ENCODE measurements at places on chromosomes 2 and 18.

GRCh38 chr18:75203416-75204268 lies 5.3 kb downstream of the PTGR3 start:
- DNase-seq = no peak

- DNase-seq = no peak
Observed at GRCh38 chr2:190060626-190061025, 1.9 kb downstream of the MSTN start.

- no peak for DNase-seq
Observed at GRCh38 chr2:48638261-48638660, 20.6 kb downstream of the GTF2A1L start.

DNA sequence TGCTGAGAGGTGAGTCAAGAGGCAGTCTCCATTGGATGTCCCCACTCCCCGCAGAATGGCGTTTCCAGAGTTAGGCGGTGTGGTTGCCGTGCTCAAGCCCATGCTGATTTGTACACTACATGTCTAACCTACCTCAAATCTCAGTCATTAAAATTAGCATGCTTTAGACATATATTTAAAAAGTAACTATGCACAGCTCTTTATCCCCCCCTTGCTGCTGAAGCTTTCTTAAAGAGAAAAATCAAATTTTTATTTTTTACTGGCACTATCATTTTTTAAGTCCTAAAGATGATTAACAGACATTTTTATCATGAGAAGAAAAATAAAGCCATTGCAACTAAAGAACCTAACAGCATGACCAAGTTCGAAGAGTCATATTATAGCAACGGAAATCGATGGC lies 42.9 kb downstream of the BOLA3 start:
- no peak for DNase-seq

- DNase-seq = no peak
Observed at GRCh38 chr2:162477011-162477410, 133.1 kb downstream of the GCA start.

DNA sequence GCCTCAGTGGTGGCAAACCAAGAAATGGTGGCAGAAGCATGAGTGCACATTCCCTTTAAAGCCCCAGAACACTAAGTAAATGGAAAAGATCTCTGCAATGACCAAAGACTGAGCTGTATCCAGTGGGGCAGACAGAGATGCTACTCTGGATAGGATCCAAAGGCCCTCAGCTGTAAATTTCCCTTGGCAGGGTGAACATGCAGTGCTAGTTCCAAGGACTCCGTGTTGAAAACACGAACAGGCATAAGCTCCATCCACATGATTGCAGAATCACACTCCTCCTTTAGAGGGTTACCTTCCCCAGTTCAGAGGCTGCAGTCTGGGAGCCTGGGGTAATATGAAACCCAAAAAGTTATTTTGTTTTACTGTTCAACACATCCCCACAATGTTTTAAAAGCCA lies 98.6 kb upstream of the KLF7 start:
- no peak for DNase-seq

DNA sequence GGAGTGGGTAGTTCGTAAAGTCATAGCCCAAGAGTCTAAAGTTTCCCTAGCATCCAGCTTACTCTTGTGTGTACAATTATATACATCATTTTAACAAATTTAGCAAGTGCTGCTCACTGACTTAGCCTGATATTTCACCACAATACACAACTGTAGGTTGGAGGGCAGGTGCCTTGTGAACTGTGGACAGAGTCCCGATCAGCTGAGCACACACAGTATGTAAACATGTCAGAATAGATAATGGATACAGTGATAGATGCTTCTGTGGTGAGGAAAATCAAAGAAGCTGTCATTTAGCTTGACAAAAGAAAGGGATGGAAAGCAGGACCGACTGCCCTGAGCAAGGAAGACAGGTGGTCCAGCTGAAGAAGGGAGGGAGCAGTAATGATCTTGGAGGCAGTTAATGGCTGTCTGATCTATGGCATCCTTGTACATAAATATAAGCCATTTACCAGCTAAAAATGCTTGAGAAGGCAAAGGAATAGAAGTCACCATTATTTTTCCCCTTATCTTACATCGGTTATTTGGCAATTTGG lies 372.8 kb upstream of the UBE2E3 start:
- peak; percentile 14 for DNase-seq

- no peak for DNase-seq
Observed at GRCh38 chr2:40507432-40507831, 55.5 kb upstream of the SLC8A1 start.

GRCh38 chr18:42113529-42114191 lies 158.6 kb downstream of the PIK3C3 start:
- no peak for DNase-seq

GRCh38 chr18:76368271-76368670 lies 126.8 kb downstream of the ZNF516 start:
- no peak for DNase-seq

GRCh38 chr2:122389694-122390093 lies 634.2 kb downstream of the TSN start:
- DNase-seq = no peak

- DNase-seq = no peak
Observed at GRCh38 chr2:172179045-172179701, 76.5 kb upstream of the DLX2 start.

- DNase-seq = peak; percentile 60
Observed at GRCh38 chr2:27683390-27684071, 19.8 kb downstream of the SLC4A1AP start.

DNA sequence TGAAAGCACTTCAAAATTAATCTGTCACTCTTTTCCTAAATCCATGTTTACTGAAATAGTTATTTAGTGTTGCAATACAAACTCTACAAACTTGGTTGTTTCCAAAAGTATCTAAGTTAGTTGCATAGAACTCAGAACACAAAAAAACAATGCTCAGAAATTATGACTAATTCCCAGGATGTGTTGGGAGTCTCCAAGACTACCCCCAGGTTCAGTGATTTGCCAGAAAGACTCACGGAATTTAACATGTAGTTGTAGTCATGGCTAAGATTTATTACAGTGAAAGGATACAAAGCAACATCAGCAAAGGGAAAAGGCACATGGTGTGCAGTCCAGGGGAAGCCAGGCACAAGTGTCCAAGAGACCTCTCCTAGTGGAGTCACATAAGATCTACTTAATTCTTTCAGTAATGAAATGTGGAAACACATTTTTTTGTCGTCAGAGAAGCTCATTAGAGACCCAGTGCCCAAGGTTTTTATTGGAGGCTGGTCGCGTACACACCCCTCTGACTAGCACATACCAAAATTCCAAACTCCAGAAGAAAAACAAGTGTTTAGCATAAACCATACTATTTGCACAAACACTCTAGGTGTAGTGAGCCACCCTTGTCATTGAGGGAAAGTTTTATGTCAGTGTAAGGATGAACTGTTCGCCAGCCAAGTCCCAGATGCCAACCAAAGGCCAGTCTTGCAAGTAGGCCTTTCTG lies 43.3 kb upstream of the CYP20A1 start:
- no peak for DNase-seq

GRCh38 chr18:5237083-5237722 lies 40.1 kb upstream of the AKAIN1 start:
- DNase-seq = no peak

DNA sequence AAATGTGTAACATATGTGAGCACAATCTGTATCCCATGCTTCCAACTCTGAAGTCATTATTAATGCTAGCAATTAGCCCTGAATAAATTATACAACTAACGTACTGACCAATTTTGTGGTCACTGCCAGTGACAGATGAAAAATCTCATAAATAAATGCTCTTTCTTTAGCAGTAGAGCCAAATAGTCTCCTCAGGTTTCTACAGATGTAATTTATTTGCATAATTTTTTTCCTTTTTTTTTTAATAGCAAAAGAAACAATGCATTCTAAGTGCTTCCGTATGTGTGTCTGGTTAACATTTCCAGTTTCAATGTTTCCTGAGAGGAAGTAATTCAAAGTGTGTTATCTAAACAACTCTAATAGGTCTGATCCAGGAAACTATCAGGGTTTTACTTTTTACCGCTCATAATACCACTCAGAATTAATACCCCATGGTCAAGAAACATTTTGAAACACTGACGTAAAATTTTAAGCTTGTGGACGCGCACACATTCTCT lies 108.4 kb downstream of the MEP1B start:
- DNase-seq = no peak

GRCh38 chr2:232458661-232459418 lies 2.9 kb downstream of the ALPI start:
- no peak for DNase-seq

GRCh38 chr2:172285760-172286159 lies 141.6 kb upstream of the ITGA6 start:
- no peak for DNase-seq

DNA sequence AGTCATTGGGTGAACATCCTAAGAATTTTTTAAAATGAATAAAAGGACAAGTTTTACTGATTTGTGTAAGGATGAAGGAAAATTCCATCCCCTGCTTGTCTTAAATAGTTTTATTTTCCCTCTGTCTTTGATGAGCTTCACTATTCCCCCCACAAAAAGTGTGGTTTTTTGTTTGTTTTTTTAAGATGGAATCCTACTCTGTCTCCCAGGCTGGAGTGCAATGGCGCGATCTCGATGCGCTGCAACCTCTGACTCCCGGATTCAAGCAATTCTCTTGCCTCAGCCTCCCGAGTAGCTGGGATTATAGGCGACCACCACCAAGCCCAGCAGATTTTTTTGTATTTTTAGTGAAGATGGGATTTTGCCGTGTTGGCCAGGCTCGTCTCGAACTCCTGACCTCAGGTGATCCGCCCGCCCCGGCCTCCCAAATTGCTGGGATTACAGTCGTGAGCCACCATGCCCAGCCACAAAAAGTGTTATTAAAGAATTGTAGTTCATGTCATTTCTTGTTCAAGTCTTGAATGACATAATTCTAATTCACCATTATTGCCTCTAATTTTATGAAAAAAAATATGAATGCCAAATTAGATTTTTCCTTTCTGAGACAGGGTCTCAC lies 91.7 kb downstream of the AGPS start:
- DNase-seq = no peak

DNA sequence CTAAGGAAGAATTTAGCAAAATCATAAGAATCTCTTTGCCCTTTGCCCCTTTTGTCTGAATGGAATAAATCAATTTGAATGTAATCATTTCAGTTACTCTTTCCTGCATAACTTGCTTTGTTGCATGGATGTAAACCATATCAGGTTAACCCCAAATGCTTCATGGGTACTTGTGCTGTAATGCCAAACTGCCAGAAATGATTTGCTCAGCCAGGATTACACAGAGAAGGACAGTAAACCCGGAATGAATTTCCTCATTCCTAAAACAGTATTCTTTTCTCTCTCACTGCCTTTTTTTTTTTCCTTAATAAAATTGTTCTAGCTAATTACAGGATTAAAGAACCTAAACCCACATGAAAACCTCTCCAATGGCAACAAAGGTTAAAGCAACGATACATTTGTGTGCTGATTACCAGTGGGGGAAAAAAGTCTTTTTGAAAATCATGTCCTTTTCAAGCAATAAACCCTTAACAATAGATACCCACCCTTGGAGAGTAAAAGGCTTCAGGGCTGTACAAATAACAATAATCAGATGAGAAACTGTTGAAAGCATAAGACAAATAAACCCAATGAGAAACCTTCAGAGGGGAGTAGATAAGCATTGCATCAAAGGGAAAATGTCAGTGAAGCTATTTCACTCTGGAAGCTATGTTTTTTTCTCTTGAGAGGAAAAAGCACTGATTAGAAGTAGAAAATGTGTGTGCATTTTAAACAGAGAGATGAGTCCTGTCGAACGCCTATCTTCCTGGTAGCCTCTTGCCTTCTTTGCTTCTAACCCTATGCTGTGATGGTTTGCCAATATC lies 275.3 kb downstream of the CDH2 start:
- DNase-seq = no peak

- no peak for DNase-seq
Observed at GRCh38 chr2:126399001-126399400, 257.0 kb upstream of the GYPC start.

- no peak for DNase-seq
Observed at GRCh38 chr2:179825494-179825893, 35.9 kb downstream of the ZNF385B start.

DNA sequence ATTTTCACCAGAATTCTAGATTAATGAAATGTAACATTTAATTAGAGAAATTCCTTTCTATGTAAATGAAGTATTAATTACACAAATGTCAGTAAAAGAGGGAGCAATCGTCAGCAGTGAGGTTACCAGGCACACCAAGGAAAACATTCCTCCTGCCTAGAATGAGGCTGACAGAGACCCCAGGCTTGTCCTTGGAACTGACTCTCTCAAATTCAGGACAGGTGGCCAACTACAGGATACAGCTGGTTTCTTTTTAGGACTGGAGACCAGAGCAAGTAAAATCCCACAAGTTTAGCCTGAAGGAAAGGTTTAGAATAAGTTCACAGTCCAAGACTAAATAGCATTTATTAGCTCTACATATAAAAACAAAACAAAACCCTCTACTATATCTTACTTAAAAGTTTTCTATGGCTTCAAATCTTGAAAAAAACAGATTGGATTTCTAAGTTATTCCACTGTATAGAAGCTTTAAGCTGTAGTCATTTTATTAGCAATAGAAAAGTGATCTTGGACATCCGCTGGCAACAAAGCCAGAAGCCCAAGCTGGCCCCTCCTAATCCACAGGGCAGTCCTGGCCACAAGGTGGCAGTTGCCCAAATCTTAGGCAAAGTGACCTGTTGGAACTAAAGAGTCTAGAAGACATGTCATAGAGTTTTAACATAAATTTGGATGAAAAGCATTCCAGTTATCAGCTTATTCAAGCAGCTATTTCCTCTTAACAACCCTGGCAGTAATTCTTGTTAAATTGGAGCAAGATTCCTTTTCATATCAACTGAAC lies 81.0 kb downstream of the SP3 start:
- no peak for DNase-seq

DNA sequence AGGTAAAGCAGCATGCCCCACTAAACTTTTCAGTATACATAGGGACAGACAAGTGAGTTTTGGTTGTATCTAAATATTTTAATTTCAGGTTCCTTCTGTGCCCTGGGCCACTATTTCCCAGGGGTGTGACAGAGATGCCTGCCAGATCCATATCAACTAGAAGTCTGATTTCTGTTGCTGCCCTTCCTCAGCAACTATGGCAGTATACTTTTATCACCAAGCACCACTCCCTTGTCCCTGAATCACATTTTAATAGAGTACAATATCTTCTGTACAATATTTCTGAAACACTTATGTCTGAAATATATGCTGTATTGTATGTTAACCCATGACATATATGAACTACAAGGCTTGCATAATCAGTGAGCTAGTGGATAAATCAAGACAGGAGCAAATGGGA lies 117.6 kb downstream of the HIBCH start:
- no peak for DNase-seq

- no peak for DNase-seq
Observed at GRCh38 chr18:79600596-79600995, 79.0 kb upstream of the CTDP1 start.

DNA sequence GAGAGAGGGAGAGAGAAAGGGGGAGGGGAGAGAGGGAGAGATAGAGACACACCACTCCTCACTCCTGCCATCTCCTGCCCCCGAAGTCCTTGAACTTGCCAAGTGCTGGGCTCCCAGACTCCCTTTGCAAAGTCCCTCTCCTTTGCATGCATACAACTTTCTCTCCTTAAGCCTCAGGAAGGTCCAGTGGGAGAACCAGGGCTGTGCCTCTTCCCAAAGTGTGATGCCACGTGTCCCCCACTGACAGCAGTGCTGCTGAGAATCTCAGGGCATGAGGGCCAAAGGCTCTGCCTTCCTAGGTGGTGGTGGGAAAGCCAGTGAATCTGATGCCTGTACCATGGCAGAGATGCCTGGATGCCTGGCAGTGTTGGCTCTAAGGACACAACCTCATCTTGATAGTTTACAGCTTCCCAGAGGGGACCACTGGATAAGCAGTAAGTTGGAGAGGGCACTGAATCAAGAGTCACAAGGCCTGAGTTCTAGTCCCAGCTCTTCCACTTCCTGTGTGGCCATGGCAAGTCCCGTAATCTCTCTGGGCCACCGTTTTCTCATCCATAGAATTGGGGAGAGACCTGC lies 103.4 kb downstream of the CLIP4 start:
- no peak for DNase-seq

- DNase-seq = no peak
Observed at GRCh38 chr2:151553-152334, 105.4 kb upstream of the FAM110C start.
